ENCODE measurements at places on chromosomes 13 and 19. TPM values are rescaled to one million over a fixed set of nuclear protein-coding genes. Genes with fewer than 3 reads are reported as not detected.

Gene NKPD1
- total RNA-seq: 0.38 TPM

Gene KIR3DL2
- not detected for total RNA-seq

Gene IGFL1
- not detected for total RNA-seq

Gene A1BG
- 19.9 TPM for total RNA-seq

Gene RXFP2
- not detected for total RNA-seq

Gene SYNGR4
- not detected for total RNA-seq

Gene ARL11
- 0.40 TPM for total RNA-seq

Gene LGALS14
- total RNA-seq: 0.50 TPM

Gene CYTH2
- total RNA-seq: 67.7 TPM

Gene CDX2
- not detected for total RNA-seq

Gene ERFL
- total RNA-seq: not detected

Gene IGFL3
- not detected for total RNA-seq

Gene NEK5
- total RNA-seq: 0.27 TPM

Gene MBD3L1
- not detected for total RNA-seq

Gene CLDN10
- 41.2 TPM for total RNA-seq

Gene FCAR
- not detected for total RNA-seq

Gene ERICH6B
- not detected for total RNA-seq

Gene ITGBL1
- total RNA-seq: not detected

Gene CYP4F12
- total RNA-seq: not detected

Gene MRPS31
- total RNA-seq: 33.6 TPM

Gene ZNF486
- 21.3 TPM for total RNA-seq

Gene GPR183
- total RNA-seq: not detected

Gene SIAH3
- 0.15 TPM for total RNA-seq

Gene CBLC
- 17.4 TPM for total RNA-seq
